Activated T-cell treated with anti-CD3 and anti-CD28 coated beads for 24 hours (primary cell): ENCODE measurements at places on chromosomes 3 and 15.

GRCh38 chr15:48896869-48897814 is 19.2 kb downstream of the EID1 start:
- DNase-seq = no peak

GRCh38 chr3:66889750-66890494 is 108.2 kb upstream of the KBTBD8 start:
- no peak for DNase-seq

DNA sequence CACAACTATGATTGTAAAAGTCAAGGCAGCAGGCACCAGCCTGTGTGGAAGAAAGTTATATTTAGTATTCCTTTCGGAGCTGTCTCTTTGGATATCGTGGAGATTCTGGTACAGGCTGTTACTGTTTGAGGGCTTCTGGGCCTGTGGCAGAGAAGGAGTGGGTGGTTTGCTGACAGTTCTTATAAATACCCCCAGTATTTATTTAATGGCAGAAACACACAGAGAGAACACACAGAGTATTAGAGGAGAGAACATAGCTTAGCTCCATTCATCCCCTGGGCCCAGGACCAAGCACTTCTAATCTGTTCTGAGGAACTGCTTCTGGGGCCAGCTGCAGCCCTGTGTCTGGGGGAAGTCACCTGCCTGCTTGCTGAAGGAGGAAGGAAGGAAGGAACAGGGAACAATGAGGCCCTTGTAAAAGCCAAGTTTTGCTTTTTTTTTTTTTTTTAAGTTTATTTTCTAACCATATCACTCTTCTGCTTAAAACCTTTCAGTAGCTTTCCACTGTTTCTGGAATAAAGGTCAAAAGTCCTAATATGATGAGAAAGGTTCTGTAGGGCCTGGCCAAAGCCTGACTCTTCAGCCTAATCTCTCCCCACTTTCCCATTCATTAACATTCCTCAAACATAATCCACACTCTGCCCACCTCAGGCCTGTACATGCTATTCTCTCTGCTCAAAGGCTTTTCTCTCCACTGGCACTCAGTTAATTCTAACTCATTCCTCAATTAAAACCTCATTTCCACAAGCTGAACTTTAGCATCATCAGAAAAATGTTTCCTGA is 11.8 kb upstream of the PP2D1 start:
- DNase-seq = no peak

DNA sequence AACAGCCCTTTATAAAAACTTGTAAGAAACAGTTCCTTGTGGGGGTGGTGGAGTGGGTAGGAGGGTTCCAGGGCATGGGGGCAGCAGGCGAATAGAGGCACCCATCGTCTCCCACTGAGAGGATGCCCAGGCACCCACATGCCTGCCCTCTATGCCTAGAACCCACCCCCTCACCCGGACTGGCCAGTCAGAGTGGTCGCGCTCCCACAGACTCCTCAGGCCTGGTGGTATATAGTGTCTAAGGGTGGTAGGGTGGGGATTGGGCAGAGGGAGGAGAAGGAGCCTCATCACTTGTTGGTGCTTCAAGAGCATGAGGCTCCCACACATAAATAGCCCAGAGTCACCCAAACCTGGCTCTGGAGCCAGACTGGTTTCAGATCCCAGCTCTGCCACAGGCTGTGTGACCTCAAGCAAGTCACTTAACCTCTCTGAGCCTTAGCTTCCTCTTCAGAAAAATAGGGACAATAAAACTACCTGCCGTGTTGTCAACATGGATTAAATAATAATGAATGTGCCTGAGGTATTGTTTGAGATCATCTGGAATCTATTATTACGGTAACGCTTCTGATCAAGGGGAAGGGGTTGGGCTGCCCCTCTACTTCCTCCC is 262.1 kb downstream of the UACA start:
- no peak for DNase-seq

DNA sequence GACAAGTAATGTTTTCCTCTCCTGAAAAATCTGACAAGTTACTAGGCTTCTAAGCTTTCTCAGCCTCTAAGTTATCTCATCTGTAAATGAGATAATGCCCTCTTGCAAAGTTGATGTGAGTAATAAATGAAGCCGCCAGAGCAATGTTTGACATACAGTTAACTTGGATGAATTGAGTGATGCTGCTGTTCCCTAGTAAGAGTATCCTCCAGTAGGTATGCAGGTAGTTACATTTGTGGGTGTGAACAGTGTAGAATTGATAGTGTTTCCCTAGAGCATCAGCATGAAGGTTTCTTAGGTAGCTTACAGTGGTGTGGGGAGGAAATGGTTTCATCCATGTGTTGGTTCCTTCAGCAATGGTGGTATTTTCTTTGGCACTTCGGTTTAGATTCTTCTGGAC is 3.4 kb downstream of the ATP2C1 start:
- DNase-seq = no peak

DNA sequence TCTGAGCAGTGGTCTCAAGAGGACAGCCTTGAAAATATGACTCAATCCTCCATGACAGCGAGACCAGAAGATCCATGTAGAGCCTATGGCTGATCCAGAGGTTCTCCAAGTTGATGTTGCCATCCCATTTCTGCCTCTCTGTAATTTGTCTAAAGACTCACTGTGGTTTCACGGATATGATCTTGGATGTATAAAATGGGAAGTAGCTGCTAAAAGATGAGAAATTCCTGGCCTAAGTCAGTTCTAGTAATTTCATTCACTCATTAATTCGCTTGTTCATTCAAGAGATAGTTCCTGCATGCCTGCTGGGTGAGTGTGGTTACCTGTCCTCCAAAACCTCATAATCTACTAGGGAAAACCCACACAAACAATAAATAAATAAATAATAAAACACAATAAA is 145.9 kb downstream of the TNIK start:
- no peak for DNase-seq

DNA sequence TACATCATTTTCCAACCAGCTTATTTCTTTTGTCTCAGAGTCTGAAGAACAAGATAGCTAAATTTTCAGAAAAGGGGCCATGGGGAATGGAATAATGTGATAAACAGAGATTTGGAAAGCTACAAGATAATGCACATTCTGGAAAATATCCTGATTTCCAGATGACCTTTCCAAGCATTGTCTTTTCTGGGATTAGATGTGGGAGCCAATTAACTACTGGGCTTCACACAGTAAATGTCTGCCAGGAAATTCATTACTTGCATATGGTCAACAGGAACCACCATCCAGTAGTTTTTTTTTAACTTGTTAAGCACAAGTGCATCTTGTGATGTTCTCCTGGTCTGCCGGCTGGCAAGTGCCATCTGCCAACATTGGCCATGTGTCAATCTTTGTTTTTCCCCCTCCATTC is 131.1 kb upstream of the BFSP2 start:
- no peak for DNase-seq

DNA sequence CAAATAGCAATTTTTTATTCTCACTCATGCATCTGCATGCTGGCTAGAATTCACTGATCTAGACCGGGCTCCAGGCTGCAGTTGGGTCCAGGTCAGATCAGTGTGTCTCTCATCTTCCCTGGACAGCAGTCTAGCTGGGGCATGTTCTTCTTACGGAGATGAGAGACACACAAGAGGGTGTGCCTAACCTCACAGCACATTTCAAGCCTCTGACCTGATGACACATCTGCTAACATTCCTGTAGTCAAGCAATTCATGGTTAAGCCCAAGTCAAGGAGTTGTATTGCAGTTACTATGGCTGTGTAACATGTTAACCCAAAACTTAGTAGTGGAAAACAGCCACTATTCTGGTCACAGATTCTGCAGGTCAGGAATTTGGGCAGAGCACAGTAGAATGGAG is 13.1 kb downstream of the BSN start:
- no peak for DNase-seq

DNA sequence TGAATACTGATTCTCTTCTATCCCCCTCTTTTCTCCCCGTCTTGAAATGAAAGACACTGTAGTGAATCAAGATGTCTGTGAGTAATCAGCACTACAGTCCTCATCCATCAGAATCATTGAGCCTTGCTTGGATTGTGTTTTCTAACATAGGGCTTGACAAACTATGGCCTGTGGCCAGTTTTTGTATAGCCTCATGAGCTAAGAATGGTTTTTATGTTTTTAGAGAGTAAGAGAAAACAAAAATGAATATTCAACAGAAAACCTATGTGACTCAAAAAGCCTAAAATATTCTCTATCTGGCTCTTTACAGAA is 55.2 kb downstream of the PPM1L start:
- no peak for DNase-seq

- no peak for DNase-seq
These were observed 1109.5 kb downstream of the NSUN3 start for GRCh38 chr3:95172164-95172943.

DNA sequence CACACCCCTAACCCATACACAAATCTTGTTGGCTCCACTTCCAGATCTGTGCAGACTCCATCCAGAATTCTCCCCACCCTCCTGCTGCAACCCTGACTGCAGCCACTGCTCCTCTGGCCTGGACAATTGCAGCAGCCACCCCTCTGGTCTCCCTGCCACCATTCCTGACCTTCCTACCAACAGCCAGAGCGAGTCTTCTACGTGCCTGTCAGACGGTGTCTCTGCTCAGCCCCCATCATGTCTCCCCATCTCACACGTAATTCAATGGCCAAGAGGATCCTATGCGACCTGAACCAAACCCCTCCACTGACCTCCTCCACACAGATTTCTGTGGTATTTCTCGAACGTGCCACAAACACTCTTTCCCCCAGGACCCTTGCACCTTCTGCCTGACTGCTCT is 103.3 kb downstream of the TPRA1 start:
- DNase-seq = no peak

DNA sequence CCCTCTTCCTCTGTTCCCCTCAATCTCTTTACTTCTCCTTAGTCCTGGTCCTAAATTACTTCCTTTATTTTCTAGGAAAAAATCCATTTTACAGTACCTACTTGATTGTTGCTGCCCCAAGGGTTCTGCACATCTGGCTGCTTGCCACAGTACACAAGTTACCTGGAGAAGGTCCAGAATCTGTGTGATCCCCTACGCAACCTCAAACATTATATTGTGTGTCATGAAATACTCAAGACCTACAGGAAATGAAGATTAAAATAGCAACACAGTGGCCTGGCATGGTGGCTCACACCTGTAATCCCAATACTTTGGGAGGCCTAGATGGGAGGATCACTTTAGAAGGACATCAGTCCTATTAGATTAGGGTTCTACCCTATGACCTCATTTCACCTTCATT is 48.7 kb downstream of the PRKAR2A start:
- DNase-seq = no peak

DNA sequence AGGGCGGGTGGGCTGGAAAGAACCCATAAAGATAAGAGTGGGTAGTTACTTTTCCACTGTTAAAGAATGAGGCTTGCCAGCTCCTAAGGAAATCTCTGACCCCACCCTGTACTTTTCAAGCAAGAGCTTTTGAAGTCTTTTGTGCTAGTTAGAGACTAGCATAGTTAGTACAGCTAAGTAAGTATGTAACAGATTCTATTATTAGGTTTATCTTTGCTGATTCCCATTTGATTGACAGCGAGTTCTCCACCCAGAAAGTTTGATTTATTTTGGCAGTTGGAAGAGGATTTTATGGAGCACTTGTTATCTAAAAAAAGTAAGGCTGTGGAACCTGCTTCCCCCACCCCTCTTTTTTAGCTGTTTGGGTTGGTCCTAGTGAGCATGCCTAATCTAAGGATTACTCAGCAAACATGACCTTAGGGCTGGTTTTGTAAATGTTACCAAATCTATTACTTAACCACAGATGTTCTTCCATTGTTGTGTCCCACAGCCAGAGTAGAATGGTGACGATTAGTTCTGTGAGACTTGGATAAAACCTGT is 57.6 kb downstream of the FNDC3B start:
- DNase-seq = no peak

GRCh38 chr15:99421172-99421656 is 144.6 kb upstream of the MEF2A start:
- DNase-seq = no peak

- DNase-seq = no peak
These were observed 49.5 kb downstream of the ITGA11 start for GRCh38 chr15:68382286-68383007.

GRCh38 chr3:194161131-194162045 is 25.4 kb downstream of the HES1 start:
- no peak for DNase-seq

- DNase-seq = no peak
These were observed 33.9 kb upstream of the TMCO5A start for GRCh38 chr15:37900326-37901221.

DNA sequence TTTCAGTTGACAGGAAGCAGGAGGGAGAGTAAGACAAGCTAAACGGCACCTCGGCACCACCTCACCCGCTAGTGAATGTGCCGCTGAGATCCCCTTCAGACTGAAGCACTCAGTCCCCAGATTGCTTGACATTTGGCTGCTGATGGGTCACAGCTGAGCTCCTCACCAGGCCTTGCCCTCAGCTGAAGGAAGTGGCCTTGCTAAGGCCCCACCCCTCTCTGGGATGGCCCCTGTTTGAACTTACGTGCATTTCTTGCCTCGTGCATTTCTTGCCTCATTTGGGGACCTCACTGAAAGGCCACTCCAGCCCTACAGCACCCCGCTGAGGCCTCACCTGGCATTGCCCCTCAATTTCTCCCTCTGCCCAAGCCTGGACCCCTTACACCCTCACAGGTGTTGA is 39.8 kb downstream of the EOGT start:
- no peak for DNase-seq

DNA sequence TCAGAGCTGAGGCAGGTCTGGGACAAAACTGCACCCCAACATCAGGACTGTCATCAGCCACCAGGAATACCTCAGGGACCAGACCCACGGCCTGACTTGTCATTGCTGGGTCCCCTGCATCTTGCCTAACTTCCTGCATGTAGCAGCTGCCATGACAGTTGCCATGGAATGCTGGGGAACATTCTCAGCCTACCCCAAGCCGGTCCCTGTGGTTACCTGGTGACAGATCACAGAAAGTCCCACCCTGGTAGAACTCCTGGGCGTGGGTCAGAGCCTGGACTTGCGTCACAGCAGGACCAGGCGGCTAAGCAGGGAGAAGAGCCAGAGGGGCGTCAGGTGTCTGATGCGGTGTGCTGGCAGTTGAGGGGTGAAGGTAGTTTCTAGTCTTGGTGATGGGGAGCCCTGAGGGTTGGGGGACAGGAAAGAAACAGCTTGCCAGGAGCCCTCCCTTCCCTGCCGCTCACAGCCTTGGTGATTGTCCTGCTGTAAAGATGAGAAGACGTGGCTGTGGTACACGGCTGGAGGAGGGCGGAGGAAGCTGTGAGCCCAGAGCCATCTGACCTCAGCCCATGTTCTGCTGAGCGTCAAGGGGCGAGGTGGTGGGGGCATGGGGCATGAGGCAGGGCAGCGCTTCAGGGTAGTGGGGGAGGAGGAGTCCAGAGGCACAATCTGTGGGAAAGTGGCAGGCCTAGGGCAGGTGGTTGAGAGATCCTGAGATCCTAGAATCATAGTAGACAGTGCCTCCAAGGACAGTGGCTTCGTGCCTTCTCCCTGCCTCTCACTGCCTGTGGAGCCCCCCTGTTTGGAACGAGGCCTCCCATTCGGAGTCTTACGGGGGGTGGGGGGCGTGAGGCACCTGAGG is 5.4 kb downstream of the H1-8 start:
- no peak for DNase-seq

DNA sequence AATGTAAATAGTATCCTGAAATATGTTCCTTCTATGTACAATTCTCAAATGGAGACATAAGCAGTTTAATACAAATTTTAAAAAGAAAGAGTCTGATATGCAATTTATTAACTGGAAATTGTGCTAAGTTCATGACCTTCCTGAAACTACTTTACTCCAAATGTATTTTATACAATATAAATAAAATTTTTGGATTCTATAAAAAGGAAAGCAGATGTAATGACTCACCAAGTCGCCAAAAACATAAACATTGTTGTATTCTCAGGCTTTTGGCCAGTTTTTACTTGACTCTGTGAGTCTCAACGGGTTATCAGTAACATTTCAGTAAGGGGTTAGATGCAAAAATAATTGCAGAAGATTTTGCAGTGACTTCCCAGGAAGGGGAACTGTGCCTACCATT is 948.2 kb downstream of the EPHA3 start:
- DNase-seq = no peak

GRCh38 chr3:9625656-9626055 is 23.6 kb upstream of the MTMR14 start:
- no peak for DNase-seq
